Astrocyte of the cerebellum (primary cell): ENCODE measurements at places on chromosomes 4 and X.
A peak's percentile ranks its signal among the peaks of the same experiment; 100 is the strongest.

- no peak for DNase-seq
These were observed 35.8 kb upstream of the MID1 start for GRCh38 chrX:10656214-10656613.

DNA sequence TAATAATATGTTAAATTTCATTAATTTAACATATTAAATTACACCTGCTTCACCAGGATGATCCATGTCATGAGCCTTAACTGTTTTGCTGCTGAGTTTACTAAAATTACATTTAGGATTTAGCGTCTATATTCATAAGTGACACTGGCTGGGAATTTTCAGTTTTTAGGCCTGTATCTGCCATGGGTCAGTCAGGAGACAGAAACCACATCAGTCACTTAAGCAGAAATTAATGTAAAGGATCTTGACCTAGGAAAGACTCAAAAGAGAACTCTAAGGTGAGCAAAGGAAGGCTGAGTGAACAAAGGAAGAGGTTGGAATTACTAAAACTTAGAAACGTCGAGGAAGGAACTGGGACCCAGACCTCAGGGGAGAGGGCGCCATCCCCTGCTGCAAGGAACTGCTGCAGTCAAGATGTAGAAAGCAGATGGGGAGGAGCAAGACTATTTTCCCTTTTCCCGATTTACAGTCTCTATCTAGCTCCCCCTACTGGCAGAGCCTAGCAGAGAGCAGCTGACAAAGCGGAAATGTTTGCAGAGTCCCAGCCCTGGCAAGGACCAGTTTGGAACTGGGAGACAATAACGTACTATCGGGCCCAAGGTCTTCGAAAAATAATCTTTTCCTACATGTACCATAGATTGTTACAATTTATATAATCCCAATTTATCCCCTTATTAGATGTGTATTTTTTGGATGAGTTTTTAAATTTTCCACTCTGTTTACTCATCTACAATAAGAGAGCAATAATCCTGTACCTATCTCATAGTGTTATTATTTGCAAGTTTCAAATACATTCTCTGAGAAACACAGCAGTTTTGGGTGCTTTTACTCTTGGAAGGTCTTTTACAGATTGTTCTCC, 22.6 kb upstream of the RBBP7 start:
- peak; percentile 53 for DNase-seq

DNA sequence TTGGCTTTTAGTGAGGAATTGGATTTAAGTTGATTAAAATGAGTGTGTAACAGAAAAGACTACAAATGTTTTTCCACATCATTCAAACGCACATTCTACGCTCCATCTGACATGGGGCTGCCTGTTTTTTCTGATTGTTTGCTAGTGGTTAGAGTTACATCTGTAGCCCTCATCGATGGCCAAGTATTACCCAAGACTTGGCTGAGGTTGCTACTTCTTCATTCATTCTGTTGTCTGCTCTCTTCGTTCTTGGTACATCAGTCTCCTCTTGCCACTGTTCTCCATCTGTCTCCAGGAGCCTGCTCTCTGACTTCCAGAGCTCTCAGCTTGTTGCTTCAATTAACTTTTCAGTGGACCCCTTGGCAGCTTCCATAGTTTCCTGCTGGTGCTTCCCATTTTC, 1844.6 kb upstream of the TENM3 start:
- no peak for DNase-seq

DNA sequence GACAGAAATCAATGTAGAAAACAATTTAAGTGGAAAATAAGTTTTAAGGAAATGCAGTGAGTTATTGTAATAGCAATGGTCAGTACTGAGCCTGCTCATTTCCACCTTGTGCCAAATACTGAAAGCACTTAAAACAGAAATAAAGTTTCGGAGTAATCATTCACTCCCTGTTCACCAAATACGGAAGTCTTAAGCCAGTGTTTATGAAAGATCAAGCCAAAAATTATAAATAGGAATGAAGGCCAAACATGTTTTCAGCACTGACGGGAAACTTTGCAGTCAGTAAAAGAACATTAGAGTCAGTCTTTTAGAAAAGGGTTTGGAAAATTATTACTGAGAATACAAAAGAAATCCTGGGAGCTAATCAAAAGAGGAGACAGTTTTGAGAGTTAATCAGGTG, 178.6 kb downstream of the DMD start:
- no peak for DNase-seq

DNA sequence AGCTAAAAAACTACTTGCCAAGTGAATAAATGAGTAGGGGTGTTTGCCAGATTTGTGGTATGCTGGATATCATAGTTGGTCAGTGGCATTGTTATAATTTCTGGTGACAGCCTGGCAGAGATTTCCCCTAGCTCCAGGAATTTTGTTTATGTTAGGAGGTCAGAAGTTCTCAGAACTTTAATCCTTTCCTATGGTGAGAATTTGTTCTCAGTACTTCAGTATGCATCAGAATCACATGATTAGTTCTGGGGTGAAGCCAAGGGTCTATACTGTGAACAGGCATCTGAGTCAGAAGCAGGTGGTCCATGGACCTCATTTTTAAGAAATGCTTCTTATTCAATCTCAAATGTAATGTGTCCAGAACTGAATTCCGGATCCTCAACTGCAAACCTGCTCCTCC, 10.5 kb downstream of the RASSF6 start:
- peak; percentile 29 for DNase-seq

- DNase-seq: no peak
These were observed 126.7 kb upstream of the RAI2 start for GRCh38 chrX:17987783-17988182.

- peak; percentile 86 for DNase-seq
These were observed 29.7 kb downstream of the SYNPO2 start for GRCh38 chr4:118918388-118918787.

GRCh38 chr4:72770708-72771107, 201.7 kb upstream of the ADAMTS3 start:
- no peak for DNase-seq

DNA sequence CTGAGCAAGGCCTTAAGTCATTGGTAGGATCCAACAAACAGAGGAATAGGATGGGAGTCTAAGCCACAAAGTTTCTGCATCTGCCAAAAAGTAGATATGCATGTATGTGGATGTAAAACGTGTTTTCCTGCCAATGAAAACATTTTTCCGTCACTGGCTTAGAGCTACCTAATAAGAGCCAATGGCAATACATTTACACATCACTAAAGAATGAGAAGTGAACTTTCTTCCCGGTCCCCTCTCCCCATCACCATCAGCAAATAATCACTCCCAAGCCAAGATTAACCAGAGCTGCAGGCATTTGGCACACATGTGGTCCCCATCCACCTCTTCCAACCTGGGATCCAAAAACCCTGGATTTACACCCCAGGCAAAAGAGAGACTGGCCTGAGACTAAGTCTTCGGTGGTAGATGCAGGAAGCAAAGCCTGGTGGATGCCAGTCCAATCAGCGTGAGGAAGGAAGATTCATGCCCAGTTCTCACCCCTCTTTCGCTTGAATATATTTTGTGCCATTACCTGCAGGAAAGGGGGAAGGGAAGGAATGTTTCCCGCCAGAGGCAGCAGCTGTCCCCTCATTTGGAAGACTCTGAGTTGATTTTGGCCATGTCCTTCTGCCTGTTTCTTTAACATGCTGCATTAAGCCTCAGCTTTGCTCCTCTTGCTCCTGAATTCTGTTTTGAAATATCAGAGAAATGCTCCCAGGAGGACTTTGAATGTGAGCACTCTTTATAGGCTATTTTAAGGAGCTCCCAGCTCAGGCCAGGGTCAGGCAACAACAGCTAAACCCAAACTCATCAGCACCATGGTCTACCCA, 131.4 kb downstream of the CHIC2 start:
- peak; percentile 99 for DNase-seq

DNA sequence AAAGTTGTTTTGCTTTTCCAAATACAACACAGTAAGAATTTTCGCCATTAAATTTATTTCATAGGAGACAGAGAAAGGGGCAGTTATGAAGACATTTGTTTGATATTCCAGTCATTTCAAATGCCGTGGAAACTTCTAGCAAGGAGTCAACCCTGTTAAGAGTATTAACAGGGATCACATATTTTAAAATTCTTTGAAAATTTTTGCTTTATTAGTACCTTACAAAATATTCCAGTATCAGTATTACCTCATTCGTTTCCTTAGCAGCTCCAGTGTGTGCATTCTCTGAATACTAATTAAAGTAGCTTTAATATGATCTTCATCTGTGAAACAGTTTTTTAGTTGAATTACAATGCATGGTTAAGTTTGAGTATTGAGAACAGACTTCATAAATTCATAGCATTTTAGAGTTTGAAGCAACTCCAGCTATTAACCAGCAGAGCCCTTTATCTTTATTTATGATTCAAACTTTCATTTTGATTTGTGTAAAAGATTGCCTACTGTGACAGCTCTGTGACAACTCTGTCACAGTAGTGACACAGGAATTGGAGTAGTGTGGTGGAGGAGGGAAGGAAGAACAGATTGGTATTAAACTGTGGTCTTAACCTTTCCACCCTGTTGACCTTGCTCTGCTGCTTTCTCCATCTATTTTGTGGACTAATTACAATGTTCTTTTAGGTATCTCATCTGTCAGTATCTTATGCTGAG, 86.3 kb downstream of the PDLIM5 start:
- DNase-seq: no peak

- no peak for DNase-seq
These were observed 1.0 kb downstream of the SCD5 start for GRCh38 chr4:82797405-82798111.

DNA sequence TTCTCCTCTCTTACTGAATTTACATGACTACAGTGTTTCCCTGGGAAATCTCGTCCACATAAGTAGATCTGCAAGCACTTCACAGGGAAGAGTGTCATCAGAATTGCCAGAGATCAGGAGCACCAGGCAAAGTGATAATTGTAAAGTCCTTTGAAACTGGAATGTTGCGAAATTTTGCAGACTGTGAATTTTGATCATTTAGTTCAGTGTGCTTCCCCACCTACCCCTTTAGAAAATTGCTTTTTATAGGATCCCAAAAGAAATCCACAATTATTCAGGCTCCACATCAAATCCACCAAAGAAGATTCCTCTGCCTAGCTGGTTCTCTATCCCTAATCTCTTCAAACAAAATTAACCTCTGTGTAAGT, 10.2 kb downstream of the PTCHD1 start:
- DNase-seq: no peak

DNA sequence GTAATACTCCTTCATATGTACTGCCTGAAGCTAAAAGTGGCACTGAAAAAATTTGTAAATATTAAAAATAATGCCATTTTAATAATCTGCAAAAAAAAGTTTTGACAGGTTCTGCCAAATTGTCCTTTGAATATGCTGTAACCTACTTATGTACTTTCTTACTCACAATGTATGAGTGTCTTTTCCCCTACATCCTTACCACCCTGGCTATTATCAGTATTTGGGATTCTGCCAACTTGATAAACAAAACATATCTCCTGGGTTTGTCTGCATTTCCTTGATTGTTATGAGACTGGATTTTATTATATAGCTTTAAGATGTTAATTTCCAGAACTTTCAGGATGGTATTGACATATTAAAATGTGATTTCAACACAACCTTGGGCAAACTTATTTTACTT, 187.9 kb downstream of the CHM start:
- DNase-seq: no peak

GRCh38 chrX:2732076-2732475, 19.8 kb upstream of the XG start:
- no peak for DNase-seq

GRCh38 chrX:121781991-121782390, 734.6 kb downstream of the GLUD2 start:
- DNase-seq: no peak
